A549 treated with Hydrocortisone at 1 μM for 4 hours (cell line): ENCODE measurements at places on chromosomes 2 and 18. TPM values are rescaled to one million over a fixed set of nuclear protein-coding genes. Genes with fewer than 3 reads are reported as not detected.

The SRD5A2 gene
- total RNA-seq: 0.02 to 0.06 TPM (median 0.03 TPM) in 5 replicates

The SIGLEC15 gene
- total RNA-seq: 0.05 to 0.06 TPM in 2 of 5 replicates, not detected in the others

The YES1 gene
- 16.6 to 32.6 TPM (median 21.2 TPM) in 5 replicates for total RNA-seq

The TTC27 gene
- total RNA-seq: 23.0 to 29.5 TPM (median 24.2 TPM) in 5 replicates

The GAL3ST2 gene
- 0.18 to 0.25 TPM (median 0.23 TPM) in 5 replicates for total RNA-seq

The SERPINB13 gene
- total RNA-seq: not detected in 5 replicates

The IFT172 gene
- 7.0 to 9.7 TPM (median 8.2 TPM) in 5 replicates for total RNA-seq

The SATB2 gene
- total RNA-seq: 2.7 to 3.1 TPM (median 2.9 TPM) in 5 replicates

The CCDC142 gene
- 10.5 to 14.8 TPM (median 13.4 TPM) in 5 replicates for total RNA-seq

The PCARE gene
- total RNA-seq: not detected in 5 replicates

The KCNF1 gene
- 21.4 to 40.2 TPM (median 30.3 TPM) in 5 replicates for total RNA-seq

The SP140L gene
- total RNA-seq: 2.4 to 4.1 TPM (median 3.2 TPM) in 5 replicates

The MDH1B gene
- total RNA-seq: 1.1 to 2.1 TPM (median 1.6 TPM) in 5 replicates

The PIKFYVE gene
- total RNA-seq: 4.2 to 8.0 TPM (median 6.3 TPM) in 5 replicates

The SPATA3 gene
- total RNA-seq: not detected in 5 replicates

The DSC2 gene
- 0.80 to 1.3 TPM (median 0.98 TPM) in 5 replicates for total RNA-seq

The C2orf74 gene
- total RNA-seq: 15.3 to 22.5 TPM (median 16.4 TPM) in 5 replicates

The STPG4 gene
- not detected in 5 replicates for total RNA-seq

The DPP10 gene
- not detected in 5 replicates for total RNA-seq

The CRYGD gene
- not detected in 5 replicates for total RNA-seq

The NPPC gene
- total RNA-seq: 0.21 to 0.37 TPM (median 0.28 TPM) in 4 of 5 replicates, not detected in the other

The ASB18 gene
- total RNA-seq: not detected in 5 replicates

The C2orf80 gene
- total RNA-seq: not detected in 5 replicates

The SLC9A4 gene
- total RNA-seq: not detected in 5 replicates

The OLA1 gene
- 109 to 131 TPM (median 122 TPM) in 5 replicates for total RNA-seq

The IL18RAP gene
- 0.03 to 0.09 TPM (median 0.06 TPM) in 4 of 5 replicates, not detected in the other for total RNA-seq

The LRP1B gene
- total RNA-seq: under 0.01 TPM in 1 of 5 replicates, not detected in the others

The DNAJB2 gene
- total RNA-seq: 34.1 to 40.5 TPM (median 37.7 TPM) in 5 replicates
